Fibroblast of upper back skin (primary cell): ENCODE measurements at places on chromosomes 3 and 15.

- DNase-seq = no peak
Observed at GRCh38 chr3:108394563-108394962, 98.2 kb downstream of the HHLA2 start.

DNA sequence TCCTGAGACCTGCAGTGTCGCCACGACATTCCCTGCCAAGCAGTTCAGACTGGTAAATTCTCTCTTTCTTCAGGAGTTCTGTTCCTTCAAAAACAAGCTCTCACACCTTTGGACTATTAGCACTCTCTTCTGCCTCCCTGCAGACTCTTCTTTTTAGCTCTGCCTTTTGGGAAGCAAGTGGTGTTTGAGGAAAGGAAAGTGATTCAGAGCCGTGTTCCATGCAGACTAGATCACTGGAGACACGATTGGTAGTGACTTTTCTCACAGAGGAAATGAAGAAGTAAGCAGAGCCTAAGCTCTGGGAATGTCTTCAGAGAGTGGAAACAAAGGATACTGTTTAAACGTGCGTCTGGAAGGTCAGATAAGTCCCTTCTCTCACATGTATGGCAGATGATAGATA is 270.6 kb upstream of the TPRG1 start:
- DNase-seq = peak; percentile 44

- peak; percentile 57 for DNase-seq
Observed at GRCh38 chr3:4852780-4853748, 126.2 kb upstream of the BHLHE40 start.

DNA sequence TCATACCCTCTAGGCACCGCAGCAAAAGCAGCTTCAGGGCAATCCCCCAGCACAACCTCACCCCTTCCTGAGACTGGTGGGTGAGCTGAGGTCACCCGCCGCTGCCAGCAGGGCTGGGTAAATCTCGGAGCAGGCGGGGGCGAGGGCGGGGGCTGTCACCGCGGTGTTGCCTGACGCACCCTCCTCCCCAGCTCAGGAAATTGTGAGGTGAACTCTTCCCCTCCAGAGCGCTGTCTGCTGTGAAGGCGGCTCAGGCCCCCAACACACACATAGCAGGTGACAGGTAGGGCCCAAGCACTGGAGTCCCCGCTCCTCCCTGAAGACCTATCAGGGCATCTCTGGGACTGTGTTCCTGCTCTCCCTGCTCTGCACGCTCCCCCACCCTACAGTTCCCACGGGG is 30.2 kb upstream of the FURIN start:
- no peak for DNase-seq

GRCh38 chr3:187012609-187013051 is 82.3 kb downstream of the ST6GAL1 start:
- no peak for DNase-seq

GRCh38 chr3:36525115-36525801 is 145.0 kb downstream of the STAC start:
- DNase-seq = peak; percentile 57

GRCh38 chr3:56048946-56049345 is 419.3 kb downstream of the ERC2 start:
- DNase-seq = no peak

DNA sequence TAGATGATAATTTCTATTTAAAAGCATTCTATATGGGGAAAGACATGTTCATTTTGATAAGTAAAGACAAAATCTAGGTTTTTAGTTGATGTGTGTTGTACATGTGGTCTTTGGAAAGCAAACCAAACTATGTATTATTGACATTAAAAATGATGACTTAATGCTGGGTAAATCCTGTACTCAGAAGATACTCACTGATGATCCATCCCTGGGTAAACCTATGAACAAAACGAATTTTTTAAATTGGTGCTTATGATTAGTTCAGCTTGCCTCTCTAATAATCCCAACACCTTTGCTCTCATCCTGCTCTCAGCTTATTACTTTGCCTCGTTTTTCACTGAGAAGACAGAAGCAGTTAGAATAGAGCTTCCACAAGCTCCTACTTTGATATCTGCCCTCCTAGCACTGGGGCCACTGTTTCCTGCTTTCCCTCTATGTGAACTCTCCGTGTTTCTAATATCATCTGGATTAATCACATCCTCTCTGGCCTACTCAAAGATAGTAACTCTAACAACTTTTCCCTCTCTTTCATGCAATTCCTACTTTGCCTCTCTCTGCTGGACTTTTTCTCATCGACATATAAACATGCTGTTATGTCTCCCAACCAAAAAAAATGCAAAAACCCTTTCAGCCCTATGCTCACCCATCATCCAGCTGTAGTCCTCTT is 29.3 kb downstream of the RARRES1 start:
- DNase-seq = peak; percentile 77

GRCh38 chr3:167714871-167715270 is 19.8 kb downstream of the PDCD10 start:
- DNase-seq = no peak
